CD4-positive, alpha-beta T cell treated with Interleukin-15 for 4 hours (primary cell): ENCODE measurements at places on chromosomes 13 and 19.
A peak's percentile ranks its signal among the peaks of the same experiment; 100 is the strongest.

- DNase-seq = no peak
Measured at GRCh38 chr19:10637894-10638293, 12.5 kb downstream of the SLC44A2 start.

DNA sequence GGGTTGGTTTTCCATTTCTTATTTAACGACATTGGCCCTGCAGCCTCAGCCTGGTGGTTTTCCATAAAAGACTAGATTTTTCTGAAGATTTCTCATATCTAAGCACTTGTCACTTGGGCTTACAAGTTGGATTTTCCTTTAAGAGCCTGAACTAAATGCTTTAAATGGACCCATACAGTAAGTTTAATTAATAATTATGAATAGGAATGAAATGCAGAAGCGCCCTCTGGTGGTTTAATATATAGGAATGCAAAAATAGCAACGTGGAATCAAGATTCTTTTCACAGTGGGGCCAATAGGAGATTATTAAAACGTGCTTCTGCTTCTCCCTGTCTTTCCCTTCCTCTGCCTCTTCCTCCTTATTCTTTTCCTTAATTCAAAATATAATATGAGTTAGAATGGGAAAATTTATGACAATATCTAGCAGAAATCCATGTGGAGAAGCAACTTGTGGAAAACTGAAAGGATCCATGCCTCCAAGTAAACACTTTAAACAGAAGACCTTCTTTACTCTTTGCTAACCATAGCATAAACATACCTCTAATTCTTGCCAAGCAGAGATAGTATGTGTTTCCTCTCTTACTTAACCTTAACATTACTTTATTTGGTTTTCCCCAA is 324.0 kb downstream of the GPC5 start:
- peak; percentile 6 for DNase-seq

- DNase-seq = no peak
Measured at GRCh38 chr19:44592451-44592890, 20.9 kb upstream of the IGSF23 start.

- DNase-seq = peak; percentile 47
Measured at GRCh38 chr19:50537769-50538230, 24.1 kb upstream of the ASPDH start.

DNA sequence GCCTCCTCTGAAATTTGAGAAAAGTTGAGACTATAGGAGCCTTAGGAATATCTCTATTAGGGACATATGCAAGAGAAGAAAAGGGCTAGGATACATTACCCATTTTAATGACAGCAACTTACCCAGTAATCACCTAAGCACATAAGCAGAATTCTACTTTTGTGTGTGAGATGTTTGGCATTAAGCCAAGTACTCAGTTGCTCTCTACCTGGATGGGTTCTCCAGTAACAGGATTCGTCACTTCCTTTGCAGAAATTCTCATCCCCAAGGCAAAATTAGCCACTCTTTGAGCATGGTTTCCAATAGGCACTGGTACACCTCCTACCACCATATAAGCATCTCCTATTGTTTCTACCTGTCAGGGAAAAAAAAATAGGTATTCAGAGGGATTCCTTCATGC is 95.1 kb downstream of the C13orf42 start:
- DNase-seq = no peak

GRCh38 chr13:111614009-111614408 is 293.6 kb downstream of the TEX29 start:
- DNase-seq = no peak

DNA sequence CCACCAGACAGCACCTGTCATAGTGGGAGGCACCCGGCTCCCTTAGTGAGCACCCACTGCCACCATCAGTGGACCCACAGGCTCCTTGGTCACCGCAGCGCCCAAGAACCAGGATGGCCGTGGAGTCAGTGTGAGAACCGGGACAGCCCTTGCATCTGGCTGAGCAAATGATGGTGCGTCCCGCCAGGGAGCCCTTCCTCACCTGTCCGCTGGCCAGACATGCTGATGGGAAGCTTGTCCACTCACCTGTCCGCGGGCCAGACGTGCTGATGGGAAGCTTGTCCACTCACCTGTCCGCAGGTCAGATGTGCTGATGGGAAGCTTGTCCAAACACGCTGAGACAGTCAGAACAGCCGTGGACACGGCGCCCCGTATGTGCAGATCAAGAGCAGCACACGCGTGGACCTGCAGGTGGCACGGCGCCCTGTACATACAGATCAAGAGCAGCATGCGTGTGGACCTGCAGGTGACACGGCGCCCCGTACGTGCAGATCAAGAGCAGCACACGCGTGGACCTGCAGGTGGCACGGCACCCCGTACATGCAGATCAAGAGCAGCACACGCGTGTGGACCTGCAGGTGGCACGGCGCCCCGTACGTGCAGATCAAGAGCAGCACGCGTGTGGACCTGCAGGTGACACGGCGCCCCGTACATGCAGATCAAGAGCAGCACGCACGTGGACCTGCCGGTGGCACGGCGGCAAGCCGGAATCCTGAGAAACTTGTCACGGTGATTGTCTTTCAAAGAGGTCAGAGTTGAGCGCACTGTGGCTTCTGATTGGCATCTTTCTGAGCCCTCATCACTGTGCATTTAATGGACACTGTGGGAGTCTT is 40.7 kb upstream of the DCUN1D2 start:
- DNase-seq = no peak

GRCh38 chr13:56189439-56189838 is 951.3 kb upstream of the PRR20A start:
- DNase-seq = no peak

DNA sequence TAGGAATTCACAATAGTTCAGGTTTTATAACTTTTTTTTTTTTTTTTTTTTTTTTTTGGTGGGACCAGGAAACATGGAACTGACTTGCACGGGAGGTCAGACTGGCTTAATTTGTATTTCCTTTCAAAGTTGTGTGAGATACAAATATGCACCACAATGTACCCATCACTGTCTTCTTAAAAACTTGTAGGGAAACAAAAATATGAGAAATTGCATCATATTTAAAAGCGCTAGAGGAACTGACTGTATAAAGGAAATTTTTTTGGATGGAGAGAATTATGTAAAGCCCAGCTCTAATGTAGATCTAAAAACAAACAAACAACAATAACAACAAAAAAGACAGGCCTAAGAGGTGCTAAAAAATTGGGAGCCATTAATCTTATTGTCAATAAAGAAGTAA is 246.5 kb downstream of the DCT start:
- no peak for DNase-seq

DNA sequence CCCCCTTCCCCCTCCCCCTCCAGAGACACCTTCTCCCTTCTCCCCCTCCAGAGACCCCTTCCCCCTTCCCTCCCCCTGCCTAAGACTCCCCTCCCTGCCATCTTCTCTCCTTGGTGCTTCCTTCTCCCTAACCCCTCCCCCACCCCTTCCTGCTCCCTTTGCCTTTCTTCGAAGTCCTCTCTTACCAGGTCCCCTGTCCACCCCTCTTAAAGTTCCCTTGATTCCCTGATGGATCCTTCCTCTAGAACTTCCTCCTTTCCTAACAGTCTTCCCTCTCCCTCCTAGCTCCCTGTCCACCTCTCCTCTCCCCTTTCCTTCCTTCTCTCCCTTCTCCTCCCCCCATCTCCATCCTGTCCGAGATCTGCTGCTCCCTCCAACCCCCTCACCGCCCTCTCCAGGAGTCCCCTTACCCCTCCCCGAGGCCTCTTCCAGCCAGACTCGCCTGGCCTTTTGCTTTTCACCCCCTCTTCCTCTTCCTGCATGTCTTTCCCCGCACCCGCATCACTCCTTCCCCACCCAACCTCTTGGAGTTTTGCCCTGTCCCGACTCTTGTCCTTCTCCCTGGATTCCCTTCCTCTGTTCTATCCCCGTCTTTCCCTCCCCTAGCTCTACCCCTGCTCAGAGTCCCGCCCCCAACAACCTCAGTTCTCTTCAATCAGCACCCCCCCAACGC is 3.1 kb downstream of the TNFSF9 start:
- DNase-seq = no peak

DNA sequence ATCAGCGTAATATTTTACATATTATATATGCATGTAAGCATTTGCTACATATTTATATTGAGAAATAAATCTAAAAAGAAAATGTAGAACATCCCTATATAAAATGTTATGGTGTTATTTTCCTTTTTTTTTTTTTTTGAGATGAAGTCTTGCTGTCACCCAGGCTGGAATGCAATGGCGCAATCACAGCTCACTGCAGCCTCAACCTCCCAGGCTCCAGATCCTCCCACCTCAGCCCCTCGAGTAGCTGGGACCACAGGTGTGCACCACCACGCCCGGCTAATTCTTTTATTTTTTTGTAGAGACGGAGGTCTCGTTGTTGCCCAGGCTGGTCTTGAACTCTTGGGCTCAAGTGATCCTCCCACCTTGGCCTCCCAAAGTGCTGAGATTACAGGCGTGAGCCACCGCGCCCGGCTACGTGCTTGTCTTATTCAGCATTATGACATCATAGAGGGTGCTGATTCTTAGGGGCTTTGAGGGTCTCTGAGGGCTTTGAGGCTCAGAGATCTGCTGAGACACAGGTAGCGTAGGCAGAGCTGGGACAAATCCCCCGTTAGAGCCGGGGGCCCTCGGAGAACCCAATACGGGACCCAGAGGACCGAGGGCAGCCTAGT is 101.9 kb downstream of the GADD45B start:
- DNase-seq = no peak

GRCh38 chr19:4172861-4173473 is 9.4 kb downstream of the SIRT6 start:
- DNase-seq = peak; percentile 57

DNA sequence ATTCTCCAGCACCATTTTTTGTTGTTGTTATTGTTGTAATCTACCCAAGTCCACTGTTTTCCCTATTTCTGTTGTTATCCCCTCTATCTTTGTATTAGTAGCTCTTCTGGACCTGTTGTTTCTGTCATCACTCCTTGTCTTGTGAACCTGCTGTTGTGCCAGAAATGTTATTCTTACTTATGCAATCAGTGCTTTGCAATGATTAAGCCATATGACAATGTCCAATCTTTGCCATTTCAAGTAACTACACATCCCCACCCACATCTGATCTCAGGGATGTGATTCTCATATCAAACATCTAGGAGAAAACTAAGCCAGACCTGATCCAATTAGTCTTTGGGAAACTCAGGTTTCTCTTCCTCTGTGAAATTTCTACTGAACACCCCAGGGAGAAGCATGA is 472.6 kb upstream of the KLHL1 start:
- no peak for DNase-seq

- DNase-seq = no peak
Measured at GRCh38 chr13:33994198-33994597, 176.2 kb downstream of the RFC3 start.

- no peak for DNase-seq
Measured at GRCh38 chr13:45278096-45278645, 62.8 kb downstream of the TPT1 start.

DNA sequence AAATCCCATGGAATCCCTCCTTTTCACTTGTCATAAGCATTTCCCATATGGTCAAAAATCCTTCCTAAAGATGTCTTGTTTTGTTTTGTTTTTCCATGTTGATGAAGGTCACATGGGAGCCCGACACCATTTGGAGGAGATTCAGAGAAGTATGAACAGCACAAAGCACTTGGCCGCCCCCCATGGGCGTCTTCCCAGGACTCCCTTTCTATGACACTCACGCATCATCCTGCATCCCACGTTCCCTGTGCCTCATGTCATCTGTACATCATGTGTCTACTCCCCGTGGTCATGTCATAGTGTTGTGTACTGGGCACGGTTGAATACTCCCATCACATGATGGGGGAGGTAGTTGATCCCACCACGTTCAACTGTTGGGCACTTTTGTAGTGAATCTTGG is 2.0 kb downstream of the ZSCAN1 start:
- no peak for DNase-seq

DNA sequence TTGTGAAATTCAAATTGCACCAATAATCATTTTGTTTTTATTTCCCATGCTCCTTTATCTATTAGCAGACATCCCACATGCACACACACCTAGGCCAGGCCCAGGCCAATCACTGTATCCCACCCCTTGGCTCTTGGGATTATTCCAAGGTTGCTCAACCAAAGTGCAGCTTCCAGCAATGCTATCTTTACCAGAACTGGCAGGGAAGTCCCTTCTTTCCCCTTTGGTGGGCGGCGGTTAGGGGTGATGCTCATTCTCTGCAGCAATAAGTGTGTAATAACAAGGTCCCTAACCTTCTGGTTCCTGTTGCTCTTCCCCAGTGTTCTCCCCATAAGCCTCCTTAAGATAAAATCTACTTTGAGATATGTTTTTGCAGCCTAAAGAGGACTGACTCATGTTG is 18.3 kb upstream of the KCTD12 start:
- DNase-seq = no peak

- peak; percentile 42 for DNase-seq
Measured at GRCh38 chr19:51777570-51778462, 16.8 kb downstream of the FPR2 start.

- DNase-seq = no peak
Measured at GRCh38 chr13:39159393-39159792, 121.1 kb downstream of the NHLRC3 start.

DNA sequence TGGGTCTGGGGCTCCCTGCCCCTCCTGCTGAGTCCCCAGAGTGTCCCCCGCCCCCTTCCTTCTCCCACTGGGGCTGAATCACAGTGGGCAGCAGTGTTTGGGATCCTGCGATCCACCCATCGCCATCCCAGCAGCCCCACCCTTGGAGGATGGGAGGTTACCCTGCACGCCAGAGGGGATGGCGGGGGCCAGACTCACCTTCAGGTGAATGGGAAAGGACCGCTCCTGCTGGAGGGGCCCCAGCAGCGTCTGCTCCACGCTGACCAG is 569 bp downstream of the DLEU7 start:
- DNase-seq = no peak
